ENCODE measurements at places on chromosomes 13 and 19. TPM values are rescaled to one million over a fixed set of nuclear protein-coding genes. Genes with fewer than 3 reads are reported as not detected.

The METTL21C gene
- total RNA-seq: 3.0 TPM

GRCh38 chr13:109468123-109468522, 318.3 kb downstream of the IRS2 start:
- no peak for DNase-seq

- DNase-seq: no peak
Measured at GRCh38 chr19:2729943-2730818, 9.0 kb upstream of the DIRAS1 start.

DNA sequence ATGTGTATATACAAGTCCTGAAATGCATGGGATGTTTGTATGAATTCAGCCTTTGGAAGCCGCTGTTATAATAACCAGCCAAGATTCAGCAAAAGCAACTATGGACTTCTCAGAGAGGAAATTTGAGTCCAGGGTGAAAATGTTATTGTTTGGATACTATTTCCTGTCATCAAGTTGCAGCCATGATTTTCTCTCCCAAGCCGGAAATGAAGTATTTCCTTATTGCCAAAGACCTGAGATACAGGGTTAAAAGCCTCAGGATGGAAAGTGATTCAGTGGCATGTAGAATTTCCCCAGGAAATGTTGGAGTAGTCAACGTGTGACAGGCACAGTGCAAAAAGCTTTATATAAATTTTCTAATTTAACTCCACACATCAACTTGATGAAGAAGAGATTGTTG, 133.9 kb downstream of the IRS2 start:
- DNase-seq: peak; percentile 20

The ZNF460 gene
- total RNA-seq: 95.8 TPM

- DNase-seq: no peak
Measured at GRCh38 chr13:82597747-82598146, 1284.5 kb downstream of the SLITRK1 start.

GRCh38 chr13:42284068-42284467, 12.1 kb downstream of the AKAP11 start:
- DNase-seq: no peak

GRCh38 chr19:35318679-35319448, 10.1 kb upstream of the CD22 start:
- DNase-seq: no peak

The ZNF772 gene
- total RNA-seq: 13.9 TPM

The ZNF780B gene
- 20.9 TPM for total RNA-seq

- DNase-seq: no peak
Measured at GRCh38 chr13:33179463-33179862, 106.1 kb downstream of the STARD13 start.

- no peak for DNase-seq
Measured at GRCh38 chr13:96671073-96671472, 323.2 kb downstream of the OXGR1 start.

The IGFL1 gene
- 0.69 TPM for total RNA-seq

GRCh38 chr19:48955308-48955958, 758 bp downstream of the BAX start:
- no peak for DNase-seq

DNA sequence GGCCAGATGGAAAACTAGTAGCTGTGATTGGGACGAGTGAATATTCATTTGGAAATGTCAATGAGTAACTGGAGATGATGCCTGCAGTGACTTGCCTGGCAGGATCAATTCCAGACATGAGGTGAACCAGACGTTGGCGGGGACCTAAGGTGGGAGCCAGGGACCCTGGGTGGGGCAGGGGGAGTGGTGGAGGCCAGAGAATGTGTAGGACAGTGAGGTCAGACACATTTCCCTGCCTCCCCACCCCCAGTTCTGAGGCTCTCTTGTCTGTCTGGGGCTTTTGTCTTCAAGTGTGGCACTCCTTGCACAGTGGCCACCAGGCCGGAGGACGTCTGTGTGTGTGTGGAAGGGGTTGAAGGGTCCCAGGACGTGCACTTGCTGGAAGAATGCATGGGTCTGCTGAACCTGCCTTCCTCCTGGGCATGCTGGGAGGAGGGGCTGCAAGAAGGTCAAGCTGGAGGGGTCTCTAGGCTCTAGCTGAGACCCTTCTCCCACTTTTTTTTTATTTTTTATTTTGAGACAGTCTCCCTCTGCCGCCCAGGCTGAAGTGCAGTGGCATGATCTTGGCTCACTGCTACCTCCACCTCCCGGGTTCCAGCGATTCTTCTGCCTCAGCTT, 51.6 kb downstream of the CHST8 start:
- no peak for DNase-seq

- no peak for DNase-seq
Measured at GRCh38 chr13:70634893-70635292, 526.6 kb upstream of the KLHL1 start.

The HNRNPL gene
- total RNA-seq: 205 TPM

- no peak for DNase-seq
Measured at GRCh38 chr19:15014579-15014978, 34.7 kb upstream of the CASP14 start.

DNA sequence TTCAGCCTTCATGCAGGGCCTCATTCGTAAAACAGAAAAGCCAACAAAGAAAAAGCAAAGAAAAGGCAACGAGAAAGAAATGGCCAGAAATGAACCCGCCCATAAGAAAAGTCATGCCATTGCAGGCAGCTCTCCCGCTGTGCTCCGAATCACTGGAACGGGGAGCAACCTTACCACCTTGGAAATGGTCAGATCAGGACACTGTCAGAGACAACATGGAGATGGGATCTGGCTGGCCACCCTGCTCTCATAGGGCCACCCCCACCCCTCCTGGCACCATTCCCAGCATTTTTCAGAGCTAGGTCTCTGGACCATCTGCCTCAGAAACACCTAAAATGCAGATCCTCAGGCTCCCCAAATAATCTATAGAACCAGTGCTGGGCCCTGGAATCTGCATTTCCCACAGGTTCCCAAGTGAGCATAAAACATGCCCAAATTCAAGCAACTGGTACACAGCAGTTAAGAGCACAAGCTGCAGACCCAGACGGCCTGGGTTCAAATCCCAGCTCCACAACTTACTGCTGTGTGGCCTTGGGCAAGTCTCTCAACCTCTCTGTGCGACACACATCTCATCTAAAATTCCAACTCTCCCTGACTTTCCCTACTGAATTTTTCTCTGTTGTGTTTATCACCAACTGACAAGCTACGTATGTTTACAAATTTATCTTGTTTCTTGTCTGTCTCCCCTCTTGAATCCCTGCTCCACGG, 151.6 kb downstream of the IER2 start:
- no peak for DNase-seq
